ENCODE measurements at places on chromosomes 7 and 10.

DNA sequence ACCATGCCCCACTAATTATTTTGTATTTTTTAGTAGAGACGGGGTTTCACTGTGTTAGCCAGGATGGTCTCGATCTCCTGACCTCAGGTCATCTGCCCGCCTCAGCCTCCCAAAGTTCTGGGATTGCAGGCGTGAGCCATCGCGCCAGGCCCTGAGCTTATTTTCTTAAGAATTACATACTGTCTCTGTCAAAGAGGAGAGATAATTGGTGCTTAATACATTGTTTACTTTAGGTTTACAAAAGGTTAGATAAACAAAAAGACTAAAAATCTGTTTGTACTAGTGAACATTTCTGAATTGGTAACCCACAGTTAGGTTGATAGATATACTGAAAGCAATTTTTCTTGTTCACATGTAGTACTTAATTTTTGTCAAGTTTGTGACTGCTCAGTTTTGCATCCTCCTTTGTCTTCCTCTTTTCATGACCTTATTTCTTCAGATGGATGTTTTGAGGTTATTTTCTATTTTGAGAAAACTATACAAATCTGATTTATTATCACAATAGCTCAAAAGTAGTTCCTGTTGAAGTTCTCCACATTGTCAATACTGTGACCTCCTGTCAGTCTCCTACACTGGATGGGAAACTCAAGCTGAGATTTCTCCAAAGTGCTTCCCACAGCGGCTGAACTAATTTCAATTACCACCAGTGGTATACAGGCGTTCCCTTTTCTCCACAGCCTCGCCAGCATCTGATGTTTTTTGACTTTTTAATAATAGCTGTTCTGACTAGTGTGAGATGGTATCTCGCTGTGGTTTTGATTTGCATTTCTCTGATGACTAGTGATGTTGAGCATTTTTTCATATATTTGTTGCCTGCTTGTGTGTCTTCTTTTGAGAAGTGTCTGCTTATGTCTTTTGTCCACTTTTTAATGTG is 22.5 kb downstream of the HHEX start:
- DNase-seq: no peak

DNA sequence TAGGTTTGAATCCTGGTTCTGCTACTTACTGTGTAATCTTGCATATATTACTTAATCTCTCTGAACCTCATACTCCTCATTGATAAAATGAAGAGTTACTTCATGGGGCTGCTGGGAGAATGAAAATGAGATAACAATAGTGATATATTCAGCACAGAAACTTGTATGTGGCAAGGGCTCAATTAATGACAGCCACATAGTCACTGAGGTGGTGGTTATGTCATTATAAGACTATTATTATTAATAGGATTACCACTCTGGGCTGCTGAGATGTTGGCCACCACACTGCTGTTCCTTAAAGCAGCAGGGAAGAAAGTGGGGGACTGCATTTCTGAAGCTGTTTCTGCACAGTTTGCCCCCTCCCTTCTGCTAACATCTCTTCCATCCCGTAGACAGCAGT is 100.4 kb upstream of the PDLIM1 start:
- no peak for DNase-seq

- DNase-seq: no peak
Observed at GRCh38 chr7:13308423-13308822, 621.0 kb downstream of the ARL4A start.

DNA sequence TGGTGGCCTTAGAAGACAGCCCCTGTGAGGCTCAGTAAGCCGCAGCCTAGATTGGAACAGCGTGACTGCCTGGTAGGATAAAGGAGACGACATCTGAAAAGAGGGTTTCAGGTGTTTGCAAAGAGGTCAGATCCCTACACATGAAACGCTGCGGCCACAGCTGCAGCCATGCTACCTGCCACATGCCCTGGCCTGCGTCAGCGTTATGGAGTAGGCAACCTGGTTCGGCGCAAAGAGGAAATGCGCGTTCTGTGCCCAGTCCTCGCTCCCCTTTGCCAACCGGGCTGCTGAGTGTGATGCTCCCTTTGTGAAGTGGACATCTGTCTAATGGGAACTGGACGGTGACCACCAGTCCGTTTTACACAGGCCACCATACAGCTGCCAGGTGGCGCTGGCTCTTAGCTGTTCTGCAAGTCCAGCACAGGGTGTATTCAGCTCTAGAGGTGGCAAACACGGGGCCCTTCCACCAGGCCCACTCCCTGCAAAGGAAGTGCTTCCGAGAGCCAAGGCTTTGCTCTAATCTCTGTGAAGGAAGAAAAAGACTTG is 160.3 kb downstream of the CELF2 start:
- no peak for DNase-seq

DNA sequence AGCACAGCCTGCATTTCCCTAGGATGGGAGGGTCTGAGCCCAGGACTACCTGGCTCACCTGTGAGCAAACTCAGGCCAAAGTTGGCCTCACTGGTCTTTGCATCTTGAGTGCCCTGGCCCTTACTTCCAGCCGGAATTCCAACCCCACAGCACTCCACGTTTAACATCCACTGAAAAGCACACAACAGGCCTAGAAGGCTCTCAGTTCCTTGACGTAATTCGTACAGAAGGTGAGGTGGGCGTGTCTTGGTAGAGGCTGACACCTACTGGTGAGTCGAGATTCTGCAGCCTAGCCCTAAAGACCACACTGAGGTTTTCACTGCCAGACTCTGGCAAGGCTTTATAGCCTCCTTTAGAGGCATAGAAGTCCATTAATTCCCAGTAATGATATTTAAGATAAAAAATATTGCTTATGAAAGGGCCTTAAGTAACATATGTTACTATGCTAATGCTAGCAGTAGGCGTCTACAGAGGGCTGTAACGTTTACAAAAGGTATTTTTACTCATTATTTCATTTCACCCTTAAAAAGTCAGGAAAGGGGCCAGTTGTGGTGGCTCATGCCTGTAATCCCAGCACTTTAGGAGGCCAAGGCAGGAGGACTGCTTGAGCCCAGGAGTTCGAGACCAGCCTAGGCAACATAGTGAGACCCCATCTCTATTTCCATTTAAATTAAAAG is 95.8 kb downstream of the HIP1 start:
- peak; percentile 46 for DNase-seq

GRCh38 chr10:106799776-106800175 is 364.7 kb downstream of the SORCS1 start:
- no peak for DNase-seq

GRCh38 chr7:27546610-27547009 is 116.1 kb downstream of the HIBADH start:
- DNase-seq: no peak

DNA sequence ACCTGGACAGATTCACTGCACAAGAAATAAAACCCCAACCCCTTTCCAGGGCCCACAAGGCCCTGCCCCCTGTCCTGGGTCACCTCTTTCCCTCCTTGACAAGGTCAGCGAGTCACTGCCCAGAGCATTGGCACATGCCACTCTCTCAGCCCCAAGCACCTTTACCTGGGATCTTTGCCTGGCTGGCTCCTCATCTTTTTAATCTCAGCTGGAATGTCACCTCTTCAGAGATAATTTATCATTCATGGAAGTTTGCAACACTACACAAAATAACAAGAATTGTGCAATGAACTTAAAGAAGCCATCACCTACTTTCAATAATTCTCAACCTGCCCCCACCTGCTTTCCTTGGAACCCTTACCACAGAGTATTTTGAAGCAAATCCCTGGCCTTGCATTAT is 19.2 kb downstream of the ANTXRL start:
- no peak for DNase-seq

GRCh38 chr10:110456046-110456445 is 41.7 kb upstream of the DUSP5 start:
- DNase-seq: no peak

DNA sequence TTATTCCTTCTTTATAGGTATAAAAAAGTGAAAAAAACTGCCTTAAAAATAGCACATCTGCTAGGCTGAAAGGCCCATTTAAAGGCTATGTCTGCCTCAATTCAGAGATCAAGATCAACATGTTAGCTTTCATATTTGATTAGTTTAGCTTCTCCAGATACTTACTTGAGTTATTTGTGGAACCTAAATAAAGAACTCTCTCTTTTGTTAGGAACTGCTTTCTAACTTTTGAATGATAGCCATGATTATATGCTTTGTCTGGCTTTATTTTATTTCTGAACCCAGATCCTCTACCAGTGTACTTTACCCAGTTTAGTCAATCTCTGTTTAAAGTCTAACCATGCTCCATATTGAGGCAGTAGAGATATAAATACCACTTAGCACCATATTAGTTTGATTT is 515.5 kb upstream of the SEMA3D start:
- no peak for DNase-seq

DNA sequence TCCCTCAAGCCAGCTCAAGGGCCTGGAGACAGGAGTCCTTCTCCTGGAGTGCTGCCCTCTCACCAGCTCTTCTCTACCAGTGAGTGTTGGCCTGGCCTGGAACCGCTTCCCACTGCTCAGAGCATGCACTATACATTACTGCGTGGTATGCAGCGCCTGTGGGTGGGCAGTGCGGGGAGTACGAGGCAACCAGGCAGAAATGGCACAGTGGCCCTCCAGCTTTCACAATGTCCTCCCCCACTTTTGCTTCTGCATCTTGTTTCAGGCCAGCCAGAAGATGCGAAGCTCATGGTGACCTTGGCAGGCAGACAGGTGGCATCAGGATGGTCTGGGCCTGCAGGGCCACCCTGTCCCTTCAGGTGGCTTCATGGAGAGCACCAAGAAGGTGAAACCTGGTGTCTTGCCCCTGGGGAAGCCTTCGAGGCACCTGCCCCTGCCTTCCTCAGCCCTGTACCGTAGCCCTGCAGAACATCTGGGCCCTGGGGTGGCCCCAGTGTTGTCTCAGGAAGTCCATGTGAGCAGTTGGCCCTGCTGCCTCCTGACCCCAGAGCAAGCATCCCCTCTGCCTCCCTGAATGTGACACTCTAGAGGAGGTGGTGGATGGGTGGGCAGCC is 35.8 kb downstream of the RASGEF1A start:
- DNase-seq: no peak

DNA sequence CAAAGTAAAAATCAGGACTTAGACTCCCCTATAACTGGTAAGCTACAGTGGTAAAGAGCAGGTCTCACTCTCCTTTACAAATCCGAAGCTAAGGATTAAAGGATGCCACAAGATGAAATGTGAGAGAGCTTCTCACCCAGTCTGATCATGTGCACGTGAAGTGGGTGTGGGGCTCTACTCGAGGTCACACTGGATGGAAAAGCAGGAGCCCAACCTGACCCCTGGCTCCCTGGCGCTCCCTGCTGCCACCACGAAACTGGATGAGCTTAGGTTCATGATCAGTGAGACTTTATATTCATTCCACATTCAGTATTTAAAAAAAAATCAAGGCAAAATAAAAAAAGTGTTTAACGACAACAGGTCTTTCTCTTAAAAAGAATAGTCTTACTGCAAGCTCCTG is 21.7 kb upstream of the FOXI2 start:
- no peak for DNase-seq

- DNase-seq: no peak
Observed at GRCh38 chr7:151744656-151745638, 132.0 kb downstream of the PRKAG2 start.

DNA sequence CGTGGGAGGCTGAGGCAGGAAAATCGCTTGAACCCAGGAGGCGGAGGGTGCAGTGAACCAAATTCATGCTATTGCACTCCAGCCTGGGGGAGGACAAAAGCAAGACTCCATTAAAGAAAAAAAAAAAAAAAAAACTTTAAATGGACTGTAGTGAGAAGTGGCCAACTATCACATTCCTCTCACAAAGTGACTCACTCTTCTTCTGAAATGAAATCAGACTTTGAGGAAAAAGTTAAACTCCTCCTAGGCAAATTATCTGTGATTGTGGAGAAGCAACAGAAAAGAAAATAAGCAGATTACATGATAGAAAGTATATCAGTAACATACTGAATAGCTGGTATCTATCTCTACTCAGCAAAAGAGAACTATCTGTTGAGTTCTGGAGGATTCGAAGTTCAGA is 234.3 kb upstream of the PHF14 start:
- no peak for DNase-seq

- no peak for DNase-seq
Observed at GRCh38 chr7:107744345-107744750, 406 bp downstream of the CBLL1 start.

GRCh38 chr10:44749151-44749550 is 162.0 kb upstream of the TMEM72 start:
- no peak for DNase-seq

DNA sequence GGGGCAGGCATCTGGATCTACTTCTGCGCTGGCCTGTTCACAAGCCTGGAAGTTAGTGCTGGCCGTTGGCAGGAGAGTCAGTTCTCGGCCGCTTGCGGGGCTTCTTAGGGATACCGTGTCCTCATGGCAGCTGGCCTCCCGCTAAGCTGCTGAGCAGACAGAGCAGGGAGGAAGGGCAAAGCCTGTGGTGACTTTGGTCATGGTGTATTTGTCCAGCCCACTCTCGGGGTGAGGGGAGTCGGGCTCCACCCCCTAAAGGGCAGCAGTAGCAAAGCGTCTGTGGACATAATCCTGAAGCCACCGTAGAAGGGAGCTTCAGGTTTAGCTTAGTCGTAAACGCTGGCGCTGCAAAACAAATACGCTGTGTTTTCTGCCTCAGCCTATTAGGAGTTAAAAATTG is 12.2 kb downstream of the UBE3C start:
- no peak for DNase-seq

- DNase-seq: peak; percentile 72
Observed at GRCh38 chr10:31678575-31679516, 249.8 kb downstream of the ARHGAP12 start.

- DNase-seq: no peak
Observed at GRCh38 chr7:128841171-128841690, 11.0 kb downstream of the FLNC start.

- no peak for DNase-seq
Observed at GRCh38 chr7:150668472-150668911, 17.0 kb upstream of the GIMAP2 start.

DNA sequence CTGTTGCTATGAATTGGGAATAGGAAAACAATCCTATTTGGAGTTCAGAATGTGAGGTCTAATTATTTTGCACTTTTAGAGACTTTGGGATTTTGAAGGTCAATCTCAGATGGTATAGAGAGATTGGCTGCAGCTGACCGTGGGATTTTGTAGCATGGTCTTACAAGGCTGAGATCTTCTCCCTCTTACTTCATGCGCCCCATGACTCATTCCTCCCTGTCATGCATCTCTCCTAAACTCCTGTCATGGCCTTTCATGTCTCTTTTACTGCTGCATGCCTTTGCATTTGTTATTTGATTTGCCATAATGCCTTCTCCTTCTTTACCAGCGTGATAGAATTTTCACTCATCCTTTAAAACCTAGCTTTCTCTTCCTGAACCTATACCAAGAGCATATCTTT is 133.1 kb downstream of the BBS9 start:
- no peak for DNase-seq

Measured in spinal cord (tissue), 10 donors.